ENCODE measurements at places on chromosomes 1 and 21. TPM values are rescaled to one million over a fixed set of nuclear protein-coding genes. Genes with fewer than 3 reads are reported as not detected.

DNA sequence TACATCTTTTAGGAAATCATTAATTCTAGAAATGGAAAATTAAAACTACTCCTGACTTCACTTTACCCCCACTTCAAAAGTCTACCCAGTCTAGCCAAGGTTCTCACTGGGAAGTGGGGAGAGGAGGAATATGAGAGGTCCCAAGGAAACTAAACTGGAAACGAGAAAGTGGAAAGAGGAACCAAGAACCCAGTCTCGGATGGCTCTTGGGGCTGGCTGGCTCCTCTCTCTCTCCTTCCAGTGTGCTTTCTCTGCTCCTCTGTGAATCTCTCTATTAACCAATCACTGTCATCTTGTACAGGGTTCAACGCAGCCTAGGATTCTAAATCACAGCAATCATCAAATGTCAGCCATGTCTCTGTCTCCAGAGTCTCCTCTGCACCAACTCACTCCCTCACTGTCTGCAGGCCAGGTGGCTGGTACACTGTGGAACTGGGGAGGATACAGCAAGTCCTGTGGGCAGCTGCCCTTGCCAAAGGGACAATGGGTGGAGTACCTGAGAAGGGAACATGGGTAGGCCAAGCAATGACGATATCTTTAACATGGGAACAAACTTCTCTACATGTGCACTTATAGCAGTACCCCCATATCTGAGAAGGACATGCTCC lies 33.7 kb downstream of the GNB1 start:
- no peak for DNase-seq
- no peak overlapping the region for H3K4me3 ChIP-seq
- no peak overlapping the region for H3K27ac ChIP-seq
- H3K27me3 ChIP-seq = no peaks in the 10 kb centered on the region
- no peaks in the 10 kb centered on the region for H3K4me1 ChIP-seq

The CD2 gene
- not detected for total RNA-seq

- peak; percentile 77 for DNase-seq
- H3K4me3 ChIP-seq = no peak overlapping the region
- no peaks in the 10 kb centered on the region for H3K27me3 ChIP-seq
- no peaks in the 10 kb centered on the region for H3K36me3 ChIP-seq
Measured at GRCh38 chr1:67535474-67535873, 105.3 kb upstream of the SERBP1 start.

DNA sequence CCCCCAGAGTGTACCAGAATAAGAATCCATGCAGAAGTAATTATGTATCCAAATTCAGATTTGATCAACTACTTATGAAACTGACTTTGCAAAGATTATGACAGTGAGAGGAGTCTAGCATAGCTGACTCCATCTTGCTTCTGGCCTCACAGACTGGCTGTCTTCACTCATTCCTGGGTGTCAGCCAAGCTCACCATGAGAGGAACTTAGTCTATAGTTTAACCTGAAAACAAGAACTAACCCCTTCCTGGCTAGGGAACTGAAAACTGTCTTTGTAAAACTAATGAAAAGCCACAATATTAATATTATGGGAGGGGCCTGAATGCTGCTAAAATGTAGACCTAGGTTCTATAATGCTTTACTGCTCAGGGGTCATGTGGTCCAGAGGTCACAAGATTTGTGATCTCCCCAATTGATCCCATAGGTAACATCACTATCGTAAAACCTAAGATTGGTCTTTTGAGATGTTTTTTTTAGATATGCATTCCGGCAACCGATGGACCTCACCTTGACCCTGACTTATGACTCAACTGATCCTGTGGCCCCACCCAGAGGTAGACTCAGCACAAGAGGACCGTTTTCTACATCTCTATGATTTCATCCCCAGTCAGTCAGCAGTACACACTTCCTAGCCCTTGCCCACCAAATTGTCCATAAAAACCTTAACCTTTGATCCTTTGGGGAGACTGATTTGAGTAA lies 55.2 kb downstream of the ATP1B1 start:
- no peaks in the 10 kb centered on the region for H3K4me1 ChIP-seq
- no peak overlapping the region for H3K27ac ChIP-seq
- no peak overlapping the region for H3K4me3 ChIP-seq

- DNase-seq = no peak
- no peaks in the 10 kb centered on the region for H3K36me3 ChIP-seq
- no peak overlapping the region for H3K4me3 ChIP-seq
- no peaks in the 10 kb centered on the region for H3K4me1 ChIP-seq
- no peaks in the 10 kb centered on the region for H3K27me3 ChIP-seq
- H3K27ac ChIP-seq = no peak overlapping the region
Measured at GRCh38 chr1:115133440-115133839, 44.1 kb upstream of the TSPAN2 start.

- H3K4me3 ChIP-seq = no peak overlapping the region
- no peaks in the 10 kb centered on the region for H3K27me3 ChIP-seq
- H3K36me3 ChIP-seq = no peaks in the 10 kb centered on the region
- DNase-seq = no peak
Measured at GRCh38 chr1:172930142-172930541, 120.6 kb downstream of the TNFSF18 start.

The DCST1 gene
- total RNA-seq = not detected

DNA sequence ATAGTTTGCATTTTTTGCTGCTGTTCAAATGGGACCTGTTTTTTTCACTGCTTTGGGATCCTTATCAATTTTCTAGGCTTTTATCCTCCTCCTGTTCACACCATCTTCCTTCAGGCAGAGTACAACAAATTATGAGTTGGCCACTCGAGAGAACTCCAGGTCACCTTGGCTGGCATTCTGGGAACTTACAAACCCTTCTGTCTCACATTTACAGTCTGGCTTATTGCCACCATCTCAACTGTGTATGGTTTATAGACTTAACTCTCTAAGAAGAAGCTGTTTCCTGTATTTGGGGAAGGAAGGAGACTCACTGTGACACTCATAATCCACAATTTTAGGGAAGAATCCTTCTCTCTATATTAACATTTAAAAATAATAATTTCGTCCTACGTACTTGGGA lies 5.4 kb upstream of the ZNF691 start:
- DNase-seq = no peak
- H3K27ac ChIP-seq = no peak overlapping the region
- H3K4me1 ChIP-seq = no peaks in the 10 kb centered on the region
- H3K36me3 ChIP-seq = peaks cover 24% of the 10 kb centered on the region

DNA sequence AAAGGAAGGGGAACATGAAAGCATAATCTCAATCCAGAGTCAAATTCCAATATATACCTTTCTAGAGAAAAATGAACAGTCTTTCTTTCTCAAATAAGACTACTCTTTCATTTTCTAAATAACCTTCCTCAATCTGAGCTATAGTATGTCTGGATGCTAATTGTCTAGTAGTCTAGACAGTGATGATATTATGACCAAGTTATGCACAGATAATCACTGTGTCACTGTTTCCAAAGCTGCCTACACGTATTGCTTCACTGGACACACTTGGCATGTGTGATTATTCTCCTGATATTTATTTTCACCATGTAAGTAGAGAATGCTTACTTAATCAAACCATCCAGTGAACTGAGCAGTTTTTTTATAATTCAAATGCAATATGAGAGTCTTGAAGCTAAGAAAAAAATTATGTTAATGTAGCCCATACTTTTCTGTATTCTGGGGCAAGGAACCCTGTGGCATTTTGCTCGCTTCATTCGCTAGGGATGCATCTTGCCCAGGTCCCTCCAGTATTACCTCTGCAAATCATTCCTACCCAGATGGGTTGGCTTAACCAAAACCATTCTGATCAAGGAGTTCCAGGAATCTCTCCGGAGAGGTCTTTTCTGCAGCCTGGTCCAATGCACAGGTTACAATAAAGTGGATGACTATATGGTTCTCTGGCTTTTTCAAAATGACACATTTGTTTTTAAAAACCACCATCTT lies 303.1 kb upstream of the RUNX1 start:
- H3K4me3 ChIP-seq = no peak overlapping the region
- DNase-seq = no peak
- no peaks in the 10 kb centered on the region for H3K36me3 ChIP-seq
- no peaks in the 10 kb centered on the region for H3K4me1 ChIP-seq
- no peak overlapping the region for H3K27ac ChIP-seq
- no peaks in the 10 kb centered on the region for H3K27me3 ChIP-seq

- no peak overlapping the region for H3K4me3 ChIP-seq
- no peak for DNase-seq
- no peaks in the 10 kb centered on the region for H3K36me3 ChIP-seq
- no peaks in the 10 kb centered on the region for H3K27me3 ChIP-seq
- H3K4me1 ChIP-seq = no peaks in the 10 kb centered on the region
Measured at GRCh38 chr21:39189857-39190604, 6.8 kb upstream of the PSMG1 start.

The PIK3R3 gene
- total RNA-seq = 11.4 TPM

The DDX59 gene
- 14.0 TPM for total RNA-seq

- no peak overlapping the region for H3K27ac ChIP-seq
- H3K36me3 ChIP-seq = peaks cover 8% of the 10 kb centered on the region
- H3K4me1 ChIP-seq = no peaks in the 10 kb centered on the region
- peak overlapping the region; percentile 42 for H3K4me3 ChIP-seq
- DNase-seq = peak; percentile 28
- H3K27me3 ChIP-seq = peaks cover 19% of the 10 kb centered on the region
Measured at GRCh38 chr1:906600-907420, 16.9 kb upstream of the SAMD11 start.

DNA sequence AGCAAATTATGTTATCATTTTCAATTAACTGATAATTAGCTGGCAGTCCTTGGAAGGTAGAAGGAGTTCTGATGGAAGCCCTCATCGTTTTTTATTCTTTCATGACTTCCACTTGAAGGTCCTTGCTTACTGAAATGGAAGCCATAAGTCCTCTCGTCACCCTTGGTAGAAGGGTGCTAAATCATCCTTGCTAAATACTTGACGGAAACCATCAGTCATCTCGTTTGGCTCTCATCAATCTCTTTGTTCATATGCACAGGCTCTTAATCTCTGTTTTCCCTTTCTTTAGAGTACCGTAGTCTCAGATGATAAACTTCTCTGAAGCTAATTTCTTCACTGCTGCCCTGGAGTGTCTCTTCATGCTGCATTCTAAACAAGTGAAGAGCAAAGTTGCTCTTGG lies 34.5 kb downstream of the UCK2 start:
- H3K27ac ChIP-seq = no peak overlapping the region
- no peaks in the 10 kb centered on the region for H3K27me3 ChIP-seq
- H3K4me3 ChIP-seq = no peak overlapping the region
- H3K4me1 ChIP-seq = peaks cover 9% of the 10 kb centered on the region

The FCRL1 gene
- not detected for total RNA-seq

DNA sequence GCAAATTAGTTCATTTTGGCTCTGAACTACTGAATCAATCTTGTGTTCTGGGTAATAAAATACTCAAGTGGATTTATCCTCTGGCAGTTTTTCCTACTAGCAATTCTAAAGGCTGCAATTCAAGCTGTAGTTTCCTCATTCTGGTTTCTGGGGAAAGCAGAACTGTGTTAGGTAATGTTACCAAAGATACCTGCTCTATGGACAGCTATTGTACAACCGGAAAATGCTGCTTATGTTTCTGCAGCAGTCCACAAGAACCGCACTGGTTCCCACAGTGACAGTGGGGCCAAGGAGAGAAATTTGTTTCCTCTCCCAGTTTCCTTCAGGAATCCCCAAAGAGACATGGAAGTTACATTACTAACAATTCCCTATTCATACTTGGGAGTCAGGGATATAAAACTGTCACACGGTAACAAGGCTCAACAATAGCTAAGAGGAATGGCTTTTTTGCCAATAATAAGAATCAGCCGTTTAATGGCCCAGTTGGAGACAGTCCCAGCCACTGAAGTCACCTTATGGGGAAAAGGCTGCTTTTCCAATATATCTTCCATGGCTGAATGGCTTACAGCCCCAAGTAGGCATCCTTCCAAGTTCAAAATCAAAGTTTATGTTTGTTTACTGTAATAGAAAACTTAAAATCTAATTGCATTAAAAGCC lies 52.6 kb downstream of the PCNX2 start:
- H3K4me3 ChIP-seq = no peak overlapping the region
- H3K4me1 ChIP-seq = no peaks in the 10 kb centered on the region
- no peak overlapping the region for H3K27ac ChIP-seq
- DNase-seq = no peak

The KRTAP13-2 gene
- total RNA-seq = not detected

The RHD gene
- 1.6 TPM for total RNA-seq

DNA sequence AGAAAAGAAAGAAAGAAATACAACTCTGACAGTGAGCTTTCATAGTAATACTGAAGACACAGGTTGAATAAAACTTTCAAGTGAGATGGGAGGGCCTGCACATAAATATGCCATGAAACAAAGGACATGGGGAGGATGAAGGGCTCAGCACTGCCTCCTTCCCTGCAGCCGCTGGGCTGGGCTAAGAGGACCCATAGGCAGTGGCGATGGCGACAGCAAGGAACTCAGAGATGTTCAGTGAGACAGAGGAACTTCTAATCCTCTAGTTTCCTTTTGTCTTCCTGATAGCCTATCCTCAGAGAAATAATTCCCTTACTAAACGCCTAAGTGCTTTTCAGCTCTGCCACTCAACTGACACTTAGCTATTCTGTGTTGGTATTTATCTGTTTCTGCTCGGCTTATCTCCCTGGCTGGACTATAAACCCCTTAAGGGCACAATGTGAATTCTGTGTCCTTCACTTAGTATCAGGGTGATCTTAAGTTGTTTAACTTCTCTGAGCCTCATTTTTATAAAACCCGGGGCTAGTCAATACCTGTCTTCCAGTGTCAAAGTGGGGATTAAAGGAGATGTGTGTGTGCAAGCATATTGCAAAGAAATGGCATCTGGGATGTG lies 24.4 kb upstream of the IER5 start:
- no peak for DNase-seq
- no peak overlapping the region for H3K27ac ChIP-seq
- no peak overlapping the region for H3K4me3 ChIP-seq
- H3K4me1 ChIP-seq = peaks cover 3% of the 10 kb centered on the region
- H3K36me3 ChIP-seq = peaks cover 4% of the 10 kb centered on the region

- no peak overlapping the region for H3K27ac ChIP-seq
- DNase-seq = no peak
- no peak overlapping the region for H3K4me3 ChIP-seq
- H3K4me1 ChIP-seq = no peaks in the 10 kb centered on the region
- no peaks in the 10 kb centered on the region for H3K27me3 ChIP-seq
Measured at GRCh38 chr1:229657993-229658755, 32.1 kb downstream of the URB2 start.

The EPS8L3 gene
- not detected for total RNA-seq

DNA sequence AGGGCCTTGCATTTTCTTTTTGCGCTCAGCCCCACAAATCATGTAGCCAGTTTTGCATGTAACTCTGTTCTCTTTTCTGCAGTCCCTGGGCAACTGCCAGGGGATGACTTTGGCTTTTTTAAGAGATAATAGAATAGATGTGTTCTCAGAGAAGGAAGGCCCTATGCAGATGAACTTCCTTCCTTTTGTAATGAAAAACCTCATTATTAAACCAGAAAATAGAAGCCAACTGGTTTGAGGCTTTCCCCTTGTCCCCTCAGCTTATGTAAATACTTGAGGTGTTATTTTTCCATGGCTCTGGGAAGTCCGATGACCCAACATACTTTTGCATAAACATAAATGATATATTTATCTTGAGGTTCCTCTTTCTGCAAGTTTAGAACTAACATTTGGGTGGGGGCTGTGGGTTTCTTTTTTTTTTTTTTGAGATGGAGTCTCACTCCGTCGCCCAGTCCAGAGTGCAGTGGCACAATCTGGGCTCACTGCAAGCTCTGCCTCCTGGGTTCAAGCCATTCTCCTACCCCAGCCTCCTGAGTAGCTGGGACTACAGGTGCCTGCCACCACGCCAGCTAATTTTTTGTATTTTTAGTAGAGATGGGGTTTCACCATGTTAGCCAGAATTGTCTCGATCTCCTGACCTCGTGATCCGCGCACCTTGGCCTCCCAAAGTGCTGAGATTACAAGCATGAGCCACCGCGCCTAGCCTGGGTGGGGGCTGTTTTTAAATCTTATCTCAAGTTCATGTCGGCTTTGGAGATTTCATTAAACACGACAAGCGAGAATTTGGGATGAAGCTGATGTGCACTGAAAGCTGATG lies 14.4 kb upstream of the FCRL5 start:
- H3K36me3 ChIP-seq = no peaks in the 10 kb centered on the region
- peaks cover 5% of the 10 kb centered on the region for H3K4me1 ChIP-seq
- no peak for DNase-seq
- no peak overlapping the region for H3K4me3 ChIP-seq

Measured in H9 (cell line).